Right atrium auricular region (tissue), 2 donors: ENCODE measurements at places on chromosomes 11 and 22. TPM values are rescaled to one million over a fixed set of nuclear protein-coding genes. Genes with fewer than 3 reads are reported as not detected.
A peak's percentile ranks its signal among the peaks of the same experiment; 100 is the strongest.

DNA sequence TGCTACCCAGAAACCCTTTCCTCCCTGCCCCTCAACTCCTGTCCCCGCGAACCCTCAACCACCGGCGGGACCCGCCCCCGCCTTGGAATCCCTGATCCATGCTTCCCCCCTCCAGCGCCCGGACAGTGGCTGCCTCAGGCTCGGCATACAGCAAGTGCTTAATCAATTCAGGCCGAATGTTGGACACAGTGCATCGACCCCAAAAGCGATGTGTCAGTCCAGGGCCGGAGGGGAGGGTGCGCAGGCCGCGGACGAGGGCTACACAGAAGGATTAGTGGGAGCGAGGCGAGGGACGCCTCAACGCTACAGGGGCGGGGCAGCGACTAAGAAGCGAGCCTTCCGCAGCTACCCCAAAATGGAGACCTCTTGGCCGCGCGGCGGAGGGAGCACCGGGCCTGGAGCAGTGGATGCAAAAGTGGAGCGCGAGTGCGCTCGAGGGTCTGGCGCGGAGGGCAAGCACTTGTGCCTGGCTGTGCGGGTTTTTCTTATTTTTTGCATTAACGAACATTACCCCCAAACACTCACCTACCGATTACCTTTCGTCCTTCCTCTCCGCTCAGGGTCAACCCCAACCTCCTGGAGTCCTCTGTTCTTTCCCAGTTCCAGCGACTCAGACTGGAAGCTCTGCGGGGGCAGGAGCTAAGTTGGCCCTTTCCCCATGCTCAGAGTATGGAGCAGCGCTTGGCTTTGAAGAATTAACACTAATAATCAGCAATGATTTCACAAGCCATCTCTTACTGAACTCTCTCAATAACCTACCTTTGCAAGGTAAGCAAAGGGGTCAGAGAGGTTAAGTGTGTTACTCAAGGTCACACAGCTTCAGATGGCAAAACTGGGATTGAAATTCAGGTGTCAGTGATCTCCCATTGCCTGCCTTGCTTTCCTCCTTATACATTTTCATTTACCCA, 30.0 kb upstream of the WNT11 start:
- no peaks in the 10 kb centered on the region for H3K36me3 ChIP-seq
- no peaks in the 10 kb centered on the region for H3K4me1 ChIP-seq
- H3K27me3 ChIP-seq, result no peaks in the 10 kb centered on the region
- DNase-seq, result peak; percentile 73
- H3K4me3 ChIP-seq, result peak overlapping the region; percentile 85

GRCh38 chr11:130315354-130315970, 745 bp upstream of the ZBTB44 start:
- peak overlapping the region; percentile 87 for H3K4me3 ChIP-seq
- no peak for DNase-seq
- no peaks in the 10 kb centered on the region for H3K4me1 ChIP-seq
- H3K27ac ChIP-seq, result peak overlapping the region; percentile 96
- H3K27me3 ChIP-seq, result no peaks in the 10 kb centered on the region
- no peaks in the 10 kb centered on the region for H3K36me3 ChIP-seq

GRCh38 chr11:83574519-83574918, 288.4 kb upstream of the CCDC90B start:
- no peaks in the 10 kb centered on the region for H3K36me3 ChIP-seq
- no peak overlapping the region for H3K27ac ChIP-seq
- no peaks in the 10 kb centered on the region for H3K4me1 ChIP-seq
- no peaks in the 10 kb centered on the region for H3K27me3 ChIP-seq
- DNase-seq, result no peak

DNA sequence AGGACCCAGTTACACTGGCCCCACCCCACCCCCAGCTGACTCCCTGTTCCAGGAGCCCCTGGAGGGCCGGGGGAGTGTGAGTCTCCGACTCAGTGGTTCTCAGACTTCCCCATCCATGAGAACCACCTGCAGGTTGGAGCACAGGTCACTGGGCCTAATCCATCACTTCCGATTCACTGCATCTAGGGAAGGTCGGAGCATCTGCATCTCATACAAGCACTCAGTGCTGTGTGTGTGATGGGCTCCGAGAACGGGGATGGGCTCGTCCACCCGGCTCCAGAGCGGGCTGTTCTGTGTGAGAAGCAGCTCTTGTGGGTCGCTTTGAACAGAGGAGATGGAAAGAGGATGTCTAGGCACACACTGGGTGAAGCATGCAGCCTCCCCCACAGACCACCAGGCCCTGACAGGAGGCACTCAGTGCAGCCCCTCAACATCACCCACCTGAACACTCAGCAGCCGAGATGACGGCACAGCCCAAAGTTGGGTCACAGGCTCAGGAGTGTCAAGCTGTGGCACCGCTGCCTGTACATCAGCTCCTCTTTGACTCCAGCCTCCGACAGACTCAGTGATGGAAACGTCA, 541.4 kb downstream of the BRD1 start:
- DNase-seq, result no peak
- H3K4me1 ChIP-seq, result no peaks in the 10 kb centered on the region
- no peaks in the 10 kb centered on the region for H3K27me3 ChIP-seq
- no peaks in the 10 kb centered on the region for H3K36me3 ChIP-seq
- no peak overlapping the region for H3K27ac ChIP-seq

- H3K27me3 ChIP-seq, result no peaks in the 10 kb centered on the region
- no peaks in the 10 kb centered on the region for H3K4me1 ChIP-seq
- DNase-seq, result no peak
These were observed 2.4 kb downstream of the PAFAH1B2 start for GRCh38 chr11:117146521-117146920.

DNA sequence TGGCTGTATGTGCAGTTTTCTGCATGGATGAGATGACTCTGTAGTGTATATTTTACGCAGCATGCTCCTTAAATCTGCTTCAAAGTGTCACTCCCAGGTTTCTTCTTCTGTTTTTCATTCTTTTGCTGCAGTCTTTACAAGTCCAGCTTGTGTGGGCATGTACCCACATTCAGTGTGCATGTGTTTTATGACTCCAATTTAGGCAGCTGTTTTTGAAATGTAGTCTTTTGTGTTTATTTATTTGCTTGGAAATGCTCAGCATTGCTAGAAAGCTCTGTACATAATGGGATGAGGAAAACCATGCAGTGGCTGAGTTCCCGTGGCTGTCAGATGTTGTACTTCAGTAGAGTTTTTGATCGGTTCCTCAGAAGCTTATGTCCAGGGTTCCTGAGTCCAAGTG, 138.5 kb downstream of the ARHGAP42 start:
- no peaks in the 10 kb centered on the region for H3K36me3 ChIP-seq
- H3K27me3 ChIP-seq, result no peaks in the 10 kb centered on the region
- H3K4me3 ChIP-seq, result no peak overlapping the region
- peaks cover 21% of the 10 kb centered on the region for H3K4me1 ChIP-seq
- DNase-seq, result no peak
- no peak overlapping the region for H3K27ac ChIP-seq

- no peaks in the 10 kb centered on the region for H3K27me3 ChIP-seq
- H3K4me1 ChIP-seq, result peaks cover 53% of the 10 kb centered on the region
- H3K36me3 ChIP-seq, result no peaks in the 10 kb centered on the region
- H3K4me3 ChIP-seq, result no peak overlapping the region
These were observed 132.4 kb downstream of the MN1 start for GRCh38 chr22:27668828-27669797.

GRCh38 chr11:96260067-96260511, 82.9 kb downstream of the MAML2 start:
- no peaks in the 10 kb centered on the region for H3K27me3 ChIP-seq
- no peaks in the 10 kb centered on the region for H3K36me3 ChIP-seq

- H3K36me3 ChIP-seq, result no peaks in the 10 kb centered on the region
- H3K4me1 ChIP-seq, result peaks cover 20% of the 10 kb centered on the region
- no peak overlapping the region for H3K27ac ChIP-seq
- DNase-seq, result no peak
- no peaks in the 10 kb centered on the region for H3K27me3 ChIP-seq
These were observed 278.1 kb upstream of the FAT3 start for GRCh38 chr11:91946397-91946951.

DNA sequence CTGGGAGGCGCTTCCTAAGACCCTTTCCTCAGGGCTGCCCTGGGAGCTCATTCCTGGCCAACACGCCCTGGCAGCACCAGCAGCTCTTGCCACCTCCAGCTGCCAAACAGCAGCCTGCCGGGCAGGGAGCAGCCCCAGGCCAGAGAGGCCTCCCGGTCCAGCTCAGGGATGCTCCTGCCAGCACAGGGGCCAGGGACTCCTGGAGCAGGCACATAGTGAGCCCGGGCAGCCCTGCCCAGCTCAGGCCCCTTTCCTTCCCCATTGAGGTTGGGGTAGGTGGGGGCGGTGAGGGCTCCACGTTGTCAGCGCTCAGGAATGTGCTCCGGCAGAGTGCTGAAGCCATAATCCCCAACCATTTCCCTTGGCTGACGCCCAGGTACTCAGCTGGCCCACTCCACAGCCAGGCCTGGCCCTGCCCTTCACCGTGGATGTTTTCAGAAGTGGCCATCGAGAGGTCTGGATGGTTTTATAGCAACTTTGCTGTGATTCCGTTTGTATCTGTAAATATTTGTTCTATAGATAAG, 7.6 kb downstream of the SLC39A13 start:
- DNase-seq, result peak; percentile 93
- no peaks in the 10 kb centered on the region for H3K27me3 ChIP-seq
- peak overlapping the region; percentile 80 for H3K27ac ChIP-seq
- H3K4me3 ChIP-seq, result no peak overlapping the region

DNA sequence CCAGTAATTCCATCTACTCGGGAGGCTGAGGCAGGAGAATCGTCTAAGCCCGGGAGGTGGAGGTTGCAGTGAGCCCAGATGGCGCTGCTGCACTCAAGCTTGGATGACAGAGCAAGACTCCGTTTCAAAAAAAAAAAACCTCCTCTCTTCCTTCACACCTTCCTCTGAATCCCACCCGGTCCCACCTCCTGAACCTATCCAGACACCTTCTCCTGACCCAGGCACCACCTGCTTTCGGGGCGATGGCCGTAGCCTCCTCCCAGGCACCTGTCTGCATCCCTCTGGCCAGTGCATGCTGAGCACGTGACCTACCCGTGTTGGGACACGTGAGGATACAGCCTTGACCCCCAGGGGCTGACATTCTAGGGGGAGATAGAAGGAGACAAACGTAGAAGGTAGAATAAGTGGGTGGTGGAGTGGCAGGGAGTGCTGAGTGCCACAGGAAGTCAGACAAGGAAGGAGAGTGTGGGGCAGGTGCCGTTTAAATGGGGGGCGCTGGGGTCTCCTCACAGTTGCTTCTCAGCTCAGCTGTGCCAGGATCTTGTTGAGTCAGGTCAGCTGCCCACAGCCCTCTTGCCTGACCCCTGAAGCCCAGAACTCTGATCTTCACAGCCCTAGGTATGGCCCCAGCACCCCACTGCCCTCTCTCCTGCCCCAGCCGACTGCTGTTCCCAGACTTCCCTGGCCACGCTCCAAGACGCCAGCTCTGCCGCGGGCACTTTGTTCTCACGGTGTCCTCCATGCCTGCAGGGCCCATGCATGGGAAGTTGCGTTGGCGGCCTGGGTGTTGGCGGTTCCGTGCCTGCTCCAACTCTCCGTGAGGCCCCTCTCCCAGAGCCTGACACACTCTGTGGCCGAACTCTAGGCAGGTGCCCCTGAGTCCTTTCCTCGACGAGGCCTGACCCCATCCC, 1.2 kb upstream of the MIOX start:
- H3K27me3 ChIP-seq, result peaks cover 12% of the 10 kb centered on the region
- H3K36me3 ChIP-seq, result no peaks in the 10 kb centered on the region
- no peak overlapping the region for H3K4me3 ChIP-seq

DNA sequence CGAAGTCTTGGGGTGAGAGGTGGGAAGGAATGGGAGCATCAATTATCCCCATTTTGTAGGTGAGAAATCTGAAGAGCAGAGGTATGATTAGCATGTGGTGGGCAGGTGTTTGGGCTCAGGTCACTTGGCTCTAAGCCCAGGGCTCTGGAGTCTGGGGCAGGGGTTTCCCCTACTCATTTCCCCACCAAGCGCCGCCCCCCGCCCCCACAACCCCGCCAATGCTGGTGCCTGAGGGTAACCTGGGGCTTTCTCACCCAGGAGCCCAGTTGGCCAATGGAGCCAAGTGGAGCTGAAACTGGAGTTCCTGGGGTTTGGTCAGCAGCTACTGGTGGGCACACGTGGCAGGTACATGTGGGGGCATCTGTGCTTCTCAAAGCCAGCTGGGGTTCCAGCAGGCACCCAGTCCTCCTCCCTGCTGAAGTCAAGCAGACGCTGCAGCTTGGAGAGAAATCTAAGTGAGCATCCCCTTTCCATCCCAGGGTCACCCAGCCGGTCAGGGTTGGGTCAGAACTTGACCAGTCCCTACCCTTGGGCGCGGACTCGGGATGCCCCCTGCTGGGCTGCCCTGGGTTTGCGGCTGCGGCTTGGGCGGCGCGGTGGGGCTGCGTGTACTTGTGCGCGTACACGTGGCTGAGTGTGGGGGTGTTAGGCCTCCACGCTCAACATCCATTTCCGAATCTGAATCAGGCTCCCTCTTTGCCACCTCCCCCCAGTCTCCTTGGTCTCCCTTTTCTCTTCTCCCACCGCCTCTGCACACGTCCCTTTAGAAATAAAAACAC, 1.7 kb upstream of the CHRM1 start:
- peak overlapping the region; percentile 31 for H3K4me3 ChIP-seq
- H3K27me3 ChIP-seq, result peaks cover 21% of the 10 kb centered on the region
- no peak for DNase-seq

GRCh38 chr11:80007616-80008015, 566.8 kb upstream of the TENM4 start:
- H3K27me3 ChIP-seq, result no peaks in the 10 kb centered on the region
- no peak for DNase-seq
- no peak overlapping the region for H3K27ac ChIP-seq
- H3K36me3 ChIP-seq, result no peaks in the 10 kb centered on the region
- no peak overlapping the region for H3K4me3 ChIP-seq

- H3K4me1 ChIP-seq, result no peaks in the 10 kb centered on the region
- no peaks in the 10 kb centered on the region for H3K36me3 ChIP-seq
- DNase-seq, result no peak
- H3K27ac ChIP-seq, result no peak overlapping the region
These were observed 60.9 kb upstream of the ZC3H12C start for GRCh38 chr11:110032259-110032658.

DNA sequence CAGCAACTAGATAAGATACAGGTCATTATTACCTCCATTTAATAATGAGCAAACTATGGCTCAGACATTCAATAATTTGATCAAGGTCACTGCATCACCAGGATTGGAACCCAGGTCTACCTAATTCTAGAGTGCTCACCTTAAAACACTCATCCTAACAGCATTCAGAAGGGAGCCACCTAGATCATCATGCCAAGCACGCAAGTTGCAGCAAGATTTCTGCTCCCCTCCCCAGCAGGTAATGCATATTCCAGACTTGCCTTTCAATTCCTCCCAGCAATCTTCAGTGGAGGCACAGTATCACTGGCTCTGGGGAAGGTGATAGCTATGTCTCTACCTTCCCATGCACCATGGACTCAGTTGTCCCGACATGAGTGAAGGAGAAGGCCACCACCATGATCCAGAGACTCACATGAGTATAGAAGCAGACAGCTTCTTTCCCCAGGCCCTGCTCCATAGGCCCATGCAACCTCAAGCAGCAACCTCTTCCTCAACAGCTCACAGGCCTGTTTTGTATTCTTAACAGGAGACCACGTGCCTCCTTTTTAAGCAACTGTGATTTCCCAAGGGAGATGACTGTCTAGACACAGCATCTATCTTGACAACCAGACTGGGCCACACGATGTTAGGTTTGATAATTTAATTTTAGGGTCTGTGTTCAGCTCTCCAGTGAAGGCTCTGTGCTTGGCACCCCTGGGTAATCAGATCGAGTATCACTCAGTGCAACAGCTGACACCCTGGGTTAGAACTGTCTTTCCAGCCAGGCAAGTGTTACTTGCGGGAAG, 36.4 kb downstream of the RAB30 start:
- H3K4me1 ChIP-seq, result no peaks in the 10 kb centered on the region
- DNase-seq, result no peak
- no peak overlapping the region for H3K4me3 ChIP-seq
- no peaks in the 10 kb centered on the region for H3K27me3 ChIP-seq
- no peaks in the 10 kb centered on the region for H3K36me3 ChIP-seq
- peak overlapping the region; percentile 76 for H3K27ac ChIP-seq

The GTSE1 gene
- 0.16 TPM for total RNA-seq

The GSTT2 gene
- not detected for total RNA-seq

The KRTAP5-8 gene
- total RNA-seq, result not detected

The SOX6 gene
- total RNA-seq, result 13.5 TPM

The KDM4E gene
- total RNA-seq, result not detected

The RNF215 gene
- 5.6 TPM for total RNA-seq
